ENCODE measurements at places on chromosomes 6 and 20.

- no peak for DNase-seq
Measured at GRCh38 chr20:39670988-39671387, 708.8 kb downstream of the DHX35 start.

GRCh38 chr6:23173234-23173633 is 603.9 kb downstream of the HDGFL1 start:
- DNase-seq, result no peak

GRCh38 chr6:168574699-168575195 is 133.8 kb downstream of the SMOC2 start:
- DNase-seq, result no peak

- DNase-seq, result no peak
Measured at GRCh38 chr6:1130709-1131108, 181.2 kb upstream of the FOXQ1 start.

GRCh38 chr6:75145211-75145610 is 60.6 kb downstream of the COL12A1 start:
- DNase-seq, result no peak

GRCh38 chr20:58023781-58024180 is 204.7 kb downstream of the ANKRD60 start:
- DNase-seq, result no peak

DNA sequence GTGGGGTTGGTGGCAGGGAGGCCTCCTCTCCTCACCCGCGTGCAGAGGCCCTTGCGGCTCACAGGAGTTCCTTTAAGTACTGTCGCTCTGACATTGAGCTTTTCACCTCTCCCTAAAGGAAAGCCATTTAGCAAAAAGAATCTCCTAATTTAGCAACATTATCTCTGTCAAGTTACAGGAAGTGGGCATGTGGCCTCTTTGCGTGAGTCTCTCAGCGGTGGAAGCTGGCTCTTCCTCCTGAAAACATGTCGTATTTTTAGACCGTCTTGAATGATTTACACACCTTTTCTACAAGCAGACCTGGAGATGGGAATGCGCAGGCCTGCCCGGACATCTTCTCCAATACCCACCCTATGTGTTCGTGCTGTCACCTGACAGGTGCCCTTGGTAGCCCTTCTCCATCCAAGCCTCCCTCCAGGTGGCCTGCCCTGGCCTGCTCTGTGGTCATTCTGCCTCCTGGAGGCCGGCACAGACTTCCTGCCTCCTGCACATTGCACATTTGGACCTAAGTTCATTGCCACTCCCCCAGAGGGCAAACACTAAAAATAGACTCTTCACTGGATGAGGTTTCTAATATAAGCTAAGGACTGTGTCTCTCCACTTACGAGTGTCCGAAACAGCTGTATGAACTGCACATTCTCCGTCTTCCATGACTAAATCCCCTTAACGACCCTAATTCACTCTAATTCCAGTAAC is 18.5 kb upstream of the PHACTR3 start:
- no peak for DNase-seq

DNA sequence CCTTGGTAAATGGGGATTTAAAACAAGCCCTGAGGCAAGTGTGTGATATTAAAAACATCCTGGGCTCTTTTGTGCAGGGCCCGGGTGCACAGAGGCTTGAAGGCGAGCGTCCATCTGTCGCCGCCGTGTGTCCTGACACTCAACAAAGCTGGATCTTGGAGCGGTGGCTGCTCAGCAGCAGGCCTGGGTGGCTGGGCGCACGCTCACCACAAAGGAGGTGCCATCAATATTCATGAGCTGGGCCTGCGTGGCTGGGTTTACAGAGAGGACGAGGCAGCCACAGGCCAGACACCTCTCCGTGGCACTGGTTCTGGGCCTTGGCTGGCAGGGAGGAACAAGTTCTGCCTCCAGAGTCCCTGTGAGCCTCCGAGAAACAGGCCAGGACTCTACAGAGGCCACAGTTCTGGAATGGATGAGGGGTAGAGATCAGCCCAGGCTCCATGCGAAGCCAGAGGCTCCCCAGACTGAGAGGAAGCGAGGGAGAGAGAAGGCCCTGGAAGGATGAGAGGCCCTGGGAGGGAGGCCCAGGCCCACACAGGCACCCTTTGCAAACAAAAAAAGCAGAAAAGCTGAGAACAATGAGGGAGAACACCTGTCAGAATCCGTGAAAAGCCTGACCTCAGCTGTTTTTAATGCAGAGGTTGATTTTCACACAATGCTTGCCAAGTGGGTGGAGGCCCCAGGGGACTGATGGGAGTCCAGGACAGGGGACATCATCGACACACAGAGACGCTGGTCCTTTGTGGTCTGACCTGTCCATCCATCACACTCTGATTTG is 21.9 kb downstream of the BHLHE23 start:
- no peak for DNase-seq

DNA sequence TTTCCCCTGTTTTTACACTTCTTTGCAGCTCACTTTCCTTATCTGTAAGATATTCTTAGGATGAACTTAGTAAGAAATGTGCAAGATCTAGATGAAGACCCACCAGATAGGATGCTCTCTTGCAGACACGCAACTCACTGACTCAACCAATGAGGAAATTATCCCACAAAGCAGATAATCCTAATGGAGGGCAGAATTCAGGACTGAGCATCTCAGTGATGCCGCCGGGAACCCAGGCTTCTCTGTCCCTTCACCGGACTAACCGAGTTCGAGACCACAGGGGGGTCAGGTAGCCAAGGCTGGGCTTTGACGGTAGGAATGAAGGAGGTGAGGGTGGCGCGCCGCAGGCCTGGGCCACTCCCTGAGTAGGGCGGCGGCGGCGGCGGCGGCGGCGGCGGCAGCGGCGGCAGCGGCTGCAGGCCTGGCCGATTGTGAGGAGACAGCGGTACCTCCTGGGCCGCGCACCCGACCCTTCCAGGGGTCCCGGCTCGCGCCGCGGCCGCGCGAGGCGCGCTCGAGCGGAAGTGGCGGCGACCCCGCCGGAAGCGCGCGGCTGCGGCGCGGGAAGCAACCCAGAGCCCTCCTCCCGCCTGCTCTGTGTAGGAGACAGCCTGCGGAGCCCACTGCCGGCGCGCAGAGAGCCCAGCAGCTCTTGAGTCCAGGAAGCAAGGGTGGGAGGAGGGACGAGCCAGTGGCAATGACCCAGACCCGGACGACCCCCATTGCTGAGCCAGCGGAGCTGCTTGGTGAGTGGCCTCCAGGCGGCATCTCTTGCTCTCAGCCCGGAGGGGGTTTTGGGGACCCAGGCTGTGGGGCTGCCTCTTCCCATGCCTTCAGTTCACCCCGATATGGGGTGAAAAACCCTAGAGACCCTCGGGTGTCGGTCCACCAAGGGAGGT is at the start of gene KHDC1:
KHDC1 (minus strand) TSS at position 526 of the 899 bp plus-strand sequence. CDS start 20,679 bp downstream, outside the sequence.
- DNase-seq, result peak; percentile 75

- no peak for DNase-seq
Measured at GRCh38 chr6:52976591-52977035, 18.5 kb downstream of the GSTA4 start.

DNA sequence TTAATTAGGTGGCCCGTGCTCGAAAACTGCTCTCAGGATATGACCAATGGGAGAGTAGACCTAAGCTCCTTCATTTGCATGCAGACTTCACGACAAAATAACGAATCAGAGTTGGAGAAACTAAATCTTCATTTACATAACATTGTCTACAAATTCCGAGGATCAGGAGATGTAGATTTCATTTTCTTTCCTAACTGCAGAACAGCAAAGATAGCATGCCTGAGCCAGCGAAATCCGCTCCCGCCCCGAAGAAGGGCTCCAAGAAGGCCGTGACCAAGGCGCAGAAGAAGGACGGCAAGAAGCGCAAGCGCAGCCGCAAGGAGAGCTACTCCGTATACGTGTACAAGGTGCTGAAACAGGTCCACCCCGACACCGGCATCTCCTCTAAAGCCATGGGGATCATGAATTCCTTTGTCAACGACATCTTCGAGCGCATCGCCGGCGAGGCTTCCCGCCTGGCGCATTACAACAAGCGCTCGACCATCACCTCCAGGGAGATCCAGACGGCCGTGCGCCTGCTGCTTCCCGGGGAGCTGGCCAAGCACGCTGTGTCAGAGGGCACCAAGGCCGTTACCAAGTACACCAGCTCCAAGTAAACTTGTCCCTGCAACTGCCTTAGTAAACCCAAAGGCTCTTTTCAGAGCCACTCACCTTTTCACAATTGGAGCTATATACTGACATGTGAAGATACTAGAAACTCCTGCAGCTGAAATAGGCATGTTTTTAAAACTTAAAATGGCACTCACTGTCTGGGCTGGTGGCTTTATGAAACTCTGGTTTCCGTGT is 96.5 kb downstream of the HFE start:
- DNase-seq, result no peak

DNA sequence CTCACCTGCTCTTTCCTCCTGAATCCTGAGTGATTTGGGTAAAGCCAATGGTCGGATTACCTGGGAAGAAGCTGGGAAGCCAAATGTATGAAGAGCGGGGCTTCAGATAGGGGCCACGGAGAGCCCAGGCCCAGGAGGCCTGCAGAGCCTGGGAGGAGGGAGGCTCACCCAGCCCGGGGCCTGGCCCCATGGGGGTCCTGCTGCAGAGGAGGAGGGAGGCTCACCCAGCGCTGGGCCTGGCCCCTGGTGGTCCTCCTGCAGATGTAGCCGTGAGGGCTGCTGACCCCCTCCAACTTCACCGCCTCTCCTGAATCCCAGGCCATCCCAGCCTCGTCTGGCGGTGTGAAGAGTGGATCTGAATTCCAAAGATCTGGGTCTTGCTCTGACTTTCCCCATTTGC is 368.4 kb downstream of the THBS2 start:
- DNase-seq, result no peak

DNA sequence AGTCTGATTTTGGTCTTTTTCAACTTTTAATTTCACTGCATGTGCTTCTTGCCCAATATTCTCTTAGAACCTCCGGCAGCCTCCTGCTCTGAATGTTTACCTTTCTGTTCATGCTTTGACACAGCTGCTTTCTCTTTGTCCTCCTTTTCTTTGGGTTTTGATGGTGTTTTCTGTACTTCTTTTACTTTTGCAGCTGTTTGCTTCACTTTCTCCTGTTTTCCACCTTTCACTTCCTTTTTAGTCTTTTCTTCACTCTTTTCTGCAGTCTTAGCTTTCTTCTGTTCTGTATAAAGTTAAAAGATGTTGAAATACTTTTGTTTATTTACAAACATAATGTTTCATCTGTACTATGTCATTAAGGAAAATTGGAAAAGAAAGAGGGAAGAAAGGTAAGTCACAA is 133.1 kb downstream of the TRDN start:
- DNase-seq, result no peak

- DNase-seq, result no peak
Measured at GRCh38 chr6:106070636-106071035, 15.5 kb upstream of the PRDM1 start.

DNA sequence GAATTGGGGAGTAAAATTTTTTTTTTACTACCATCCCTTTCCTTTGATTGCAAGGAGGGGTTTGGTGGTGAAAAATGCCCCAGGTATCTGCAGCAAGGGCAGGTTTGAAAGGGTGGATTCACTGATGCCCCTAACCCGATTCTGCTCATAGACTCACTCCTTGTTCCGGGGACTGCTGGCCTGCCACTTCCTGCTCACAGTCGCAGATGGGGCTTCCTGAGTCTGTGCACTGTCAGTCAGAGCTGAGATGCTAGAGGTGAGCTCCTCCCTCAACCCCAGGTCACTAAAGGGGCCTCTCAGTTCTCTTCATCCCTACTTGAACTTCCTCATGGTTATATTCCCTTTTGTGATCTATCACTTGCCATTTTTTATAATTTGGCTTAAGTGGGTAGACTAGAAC is 357.9 kb downstream of the FARS2 start:
- no peak for DNase-seq

DNA sequence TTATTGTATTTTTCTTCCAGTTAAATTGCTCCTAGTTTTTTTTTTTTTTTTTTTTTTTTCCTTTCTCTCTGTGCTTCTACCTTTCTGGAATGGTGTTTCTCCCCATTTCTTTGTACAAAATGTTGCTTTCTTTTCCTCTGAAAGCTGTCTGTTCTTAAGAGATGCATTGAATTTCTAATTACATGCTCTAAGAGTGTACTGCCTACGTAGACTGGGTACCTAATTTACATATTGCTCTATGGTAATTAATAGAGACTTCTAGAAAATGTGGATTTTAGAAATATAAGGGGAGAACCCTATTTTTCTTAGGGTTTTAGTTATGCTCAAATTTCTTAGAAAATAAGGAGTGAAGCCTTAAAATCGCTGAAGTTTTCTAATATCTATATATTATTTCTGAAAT is 13.8 kb downstream of the KCNQ5 start:
- DNase-seq, result no peak

GRCh38 chr20:37379967-37380828 is 34.3 kb downstream of the SRC start:
- DNase-seq, result no peak

GRCh38 chr6:145815309-145816274 is 997 bp upstream of the FBXO30 start:
- no peak for DNase-seq

- DNase-seq, result no peak
Measured at GRCh38 chr20:57977569-57977968, 250.9 kb downstream of the ANKRD60 start.

DNA sequence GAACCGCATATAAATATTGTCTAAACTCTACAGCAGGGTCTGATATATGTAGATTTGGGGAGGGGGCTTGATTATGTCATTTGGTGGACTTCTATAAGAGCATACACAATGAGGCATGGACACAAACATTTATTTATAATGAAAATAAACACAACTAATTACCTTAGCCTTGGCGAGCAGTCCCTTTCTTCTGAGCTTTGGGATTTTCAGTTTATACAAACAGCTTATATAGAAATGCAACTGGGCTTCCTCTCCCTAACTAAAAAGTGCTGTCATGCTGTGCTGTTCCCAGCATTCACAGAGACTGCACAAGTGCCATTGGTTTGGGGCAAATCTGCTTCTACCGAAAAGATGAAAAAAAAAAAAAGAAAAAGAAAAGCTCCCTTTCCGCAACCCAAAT is 69.9 kb downstream of the AKAP12 start:
- DNase-seq, result no peak

DNA sequence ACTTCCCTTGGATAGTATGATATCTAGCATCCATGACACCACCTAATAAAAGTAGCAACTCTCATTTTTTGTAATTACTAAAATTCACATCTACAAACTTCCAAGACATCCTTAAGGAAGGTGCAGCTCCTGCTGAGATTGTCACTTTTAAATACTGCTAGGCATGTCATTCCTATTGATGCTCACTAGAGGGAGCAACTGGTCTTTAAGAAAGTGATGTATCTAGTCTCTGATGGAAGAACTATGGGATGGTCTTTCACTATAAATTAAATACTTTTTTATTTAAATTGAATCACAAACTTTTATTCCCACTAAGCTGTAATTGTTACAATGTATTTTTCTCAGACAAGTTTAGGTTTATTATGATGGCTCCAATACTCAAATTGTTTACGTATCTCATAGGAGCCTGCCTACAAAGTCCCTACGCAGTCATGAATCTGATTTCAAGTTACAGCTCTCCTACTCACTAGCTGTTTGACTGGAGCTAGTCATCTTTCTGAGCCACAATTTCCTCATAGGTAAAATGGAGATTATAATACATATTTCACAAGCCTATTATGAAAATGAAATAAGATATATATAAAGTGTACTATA is 8.1 kb upstream of the TSPYL1 start:
- DNase-seq, result no peak

- DNase-seq, result no peak
Measured at GRCh38 chr20:11484479-11484878, 433.2 kb upstream of the BTBD3 start.
